ENCODE measurements at places on chromosomes 11 and 22.

DNA sequence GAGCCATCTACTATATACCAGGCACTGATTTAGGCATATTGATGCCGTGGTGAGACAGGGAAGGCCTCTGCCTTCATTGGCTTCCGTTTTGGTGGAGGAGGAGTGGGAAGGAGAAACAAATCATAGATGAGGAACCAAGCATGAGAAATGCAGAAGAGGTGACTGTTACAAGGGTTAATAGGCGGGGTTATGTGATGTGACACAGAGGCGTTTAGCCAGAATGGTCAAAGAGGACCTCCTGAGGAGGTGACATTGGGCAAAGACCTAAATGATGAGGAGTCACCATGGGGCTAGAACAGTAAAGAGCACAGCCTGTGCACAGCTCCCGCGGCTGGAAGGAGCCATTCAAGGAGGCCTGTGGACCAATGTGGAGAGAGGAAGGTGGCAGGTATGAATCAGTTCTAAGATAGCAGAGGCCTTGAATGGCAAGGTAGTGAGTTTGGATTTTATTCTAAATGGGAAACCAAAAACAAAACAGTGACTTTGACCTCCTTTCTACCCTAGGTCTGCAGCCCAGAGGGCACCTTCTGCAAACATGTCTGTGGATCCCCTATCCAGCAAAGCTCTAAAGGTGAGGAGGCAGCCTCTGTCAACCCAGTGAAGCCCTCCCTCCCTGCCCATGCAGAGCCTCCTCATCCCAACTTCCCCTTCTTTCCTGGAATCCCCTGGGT is 11.7 kb downstream of the MAFF start:
- DNase-seq: no peak

GRCh38 chr11:2574553-2575535 is 125.0 kb downstream of the KCNQ1OT1 start:
- DNase-seq: no peak

- no peak for DNase-seq
These were observed 55.2 kb downstream of the FLRT1 start for GRCh38 chr11:64090806-64091516.

GRCh38 chr11:72039856-72040401 is 40.4 kb downstream of the NUMA1 start:
- DNase-seq: no peak

- DNase-seq: no peak
These were observed 275.9 kb downstream of the TBC1D22A start for GRCh38 chr22:47038206-47038835.

- DNase-seq: no peak
These were observed 44.9 kb downstream of the LRRC32 start for GRCh38 chr11:76625472-76626186.

DNA sequence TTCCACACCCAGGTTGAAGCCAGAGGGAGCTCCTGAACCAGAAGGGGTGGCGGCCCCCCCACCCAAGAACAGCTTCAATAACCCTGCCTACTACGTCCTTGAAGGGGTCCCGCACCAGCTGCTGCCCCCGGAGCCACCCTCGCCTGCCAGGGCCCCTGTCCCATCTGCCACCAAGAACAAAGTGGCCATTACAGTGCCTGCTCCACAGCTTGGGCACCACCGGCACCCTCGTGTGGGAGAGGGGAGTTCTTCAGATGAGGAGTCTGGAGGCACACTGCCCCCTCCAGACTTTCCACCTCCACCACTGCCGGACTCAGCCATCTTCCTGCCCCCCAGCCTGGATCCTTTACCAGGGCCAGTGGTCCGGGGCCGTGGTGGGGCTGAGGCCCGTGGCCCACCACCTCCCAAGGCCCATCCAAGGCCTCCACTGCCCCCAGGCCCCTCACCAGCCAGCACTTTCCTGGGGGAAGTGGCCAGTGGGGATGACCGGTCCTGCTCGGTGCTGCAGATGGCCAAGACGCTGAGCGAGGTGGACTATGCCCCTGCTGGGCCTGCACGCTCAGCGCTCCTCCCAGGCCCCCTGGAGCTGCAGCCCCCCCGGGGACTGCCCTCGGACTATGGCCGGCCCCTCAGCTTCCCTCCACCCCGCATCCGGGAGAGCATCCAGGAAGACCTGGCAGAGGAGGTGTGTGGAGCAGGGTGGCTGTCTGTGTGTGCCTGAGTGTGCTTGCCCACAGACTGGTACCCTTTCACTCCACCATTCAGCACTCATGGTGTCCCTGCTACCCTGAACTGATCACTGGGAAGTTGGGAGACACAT is 6.7 kb downstream of the PHOX2A start:
- DNase-seq: no peak

- no peak for DNase-seq
These were observed 8.0 kb upstream of the PDGFB start for GRCh38 chr22:39252461-39253434.

- DNase-seq: no peak
These were observed 3.8 kb upstream of the TM7SF2 start for GRCh38 chr11:65107751-65108468.

- DNase-seq: no peak
These were observed 493.6 kb upstream of the FAT3 start for GRCh38 chr11:91731051-91731450.

DNA sequence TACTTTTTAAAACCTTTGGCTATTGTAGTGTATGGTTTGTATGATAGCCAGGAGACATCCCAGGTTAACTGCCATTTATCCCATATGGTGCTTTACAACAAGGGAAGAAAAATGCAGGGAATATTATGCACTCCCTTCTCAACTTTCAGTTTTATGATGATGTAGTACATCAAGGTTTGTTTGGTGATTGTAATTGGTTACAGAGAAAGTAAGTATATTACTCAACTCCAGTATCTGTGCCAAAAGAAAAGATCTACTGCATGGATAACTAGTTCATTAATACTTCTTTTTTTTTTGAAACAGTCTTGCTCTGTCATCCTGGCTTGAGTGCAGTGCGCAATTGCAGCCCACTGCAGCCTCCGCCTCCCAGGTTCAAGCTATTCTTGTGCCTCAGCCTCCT is 65.3 kb downstream of the BCL2L13 start:
- DNase-seq: no peak

GRCh38 chr11:16097543-16097942 is 258.8 kb downstream of the SOX6 start:
- no peak for DNase-seq

- DNase-seq: no peak
These were observed 105.7 kb downstream of the MICAL2 start for GRCh38 chr11:12216041-12216451.

DNA sequence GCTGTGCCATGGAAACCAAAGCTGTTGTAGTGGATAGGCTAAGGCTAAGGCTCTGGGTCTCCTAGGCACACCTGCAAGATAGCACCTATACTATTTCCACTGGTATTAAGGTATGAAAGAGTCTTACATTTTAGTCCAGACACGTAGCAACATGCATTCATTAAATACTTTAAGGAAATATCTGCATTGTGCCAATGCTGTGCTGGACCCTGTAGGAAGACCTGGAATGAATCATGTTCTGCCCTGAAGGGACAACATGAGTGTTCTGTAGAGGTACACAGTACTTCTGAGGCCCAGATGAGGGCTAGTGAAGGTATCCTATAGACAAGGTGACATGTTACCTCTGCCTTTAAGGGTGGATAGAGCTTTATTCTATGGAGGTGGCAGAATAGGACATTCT is 35.2 kb upstream of the RRM1 start:
- no peak for DNase-seq

DNA sequence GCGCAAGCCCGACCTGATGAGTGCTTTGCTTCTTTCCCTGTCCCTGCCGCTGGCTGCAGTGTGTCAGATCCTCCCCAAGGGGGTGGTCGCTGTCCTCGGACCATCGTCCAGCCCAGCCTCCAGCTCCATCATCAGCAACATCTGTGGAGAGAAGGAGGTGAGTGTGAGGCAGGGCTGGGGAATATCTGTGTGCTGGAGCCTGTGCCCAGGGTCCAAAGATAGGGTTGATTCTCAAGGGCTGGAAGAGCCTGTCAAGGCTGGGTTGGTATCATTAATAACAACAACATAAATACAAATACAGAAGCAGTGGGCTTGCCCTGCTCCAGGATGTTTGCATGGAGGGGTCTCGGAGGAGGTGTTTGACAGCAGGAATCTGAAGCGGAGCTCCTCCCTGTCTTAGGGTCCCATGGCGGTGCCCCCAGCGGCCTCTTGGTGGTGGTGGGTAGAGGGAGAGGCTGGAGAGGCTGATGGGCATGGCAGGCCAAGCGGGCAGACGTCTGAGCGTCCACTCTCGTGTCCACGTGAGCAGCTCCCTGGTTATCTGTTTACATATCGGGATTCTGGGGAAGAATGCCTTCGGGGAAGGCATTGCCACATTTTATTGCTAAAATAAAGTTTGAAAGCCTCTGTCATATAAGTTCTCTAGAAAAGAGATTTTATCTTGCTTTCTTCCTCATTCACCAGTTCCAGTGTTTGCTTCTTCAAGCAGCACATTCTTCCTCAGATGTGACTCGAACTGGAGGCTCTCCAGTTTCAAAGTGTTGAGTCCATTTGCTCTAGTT is 208.4 kb upstream of the TBCEL start:
- no peak for DNase-seq

DNA sequence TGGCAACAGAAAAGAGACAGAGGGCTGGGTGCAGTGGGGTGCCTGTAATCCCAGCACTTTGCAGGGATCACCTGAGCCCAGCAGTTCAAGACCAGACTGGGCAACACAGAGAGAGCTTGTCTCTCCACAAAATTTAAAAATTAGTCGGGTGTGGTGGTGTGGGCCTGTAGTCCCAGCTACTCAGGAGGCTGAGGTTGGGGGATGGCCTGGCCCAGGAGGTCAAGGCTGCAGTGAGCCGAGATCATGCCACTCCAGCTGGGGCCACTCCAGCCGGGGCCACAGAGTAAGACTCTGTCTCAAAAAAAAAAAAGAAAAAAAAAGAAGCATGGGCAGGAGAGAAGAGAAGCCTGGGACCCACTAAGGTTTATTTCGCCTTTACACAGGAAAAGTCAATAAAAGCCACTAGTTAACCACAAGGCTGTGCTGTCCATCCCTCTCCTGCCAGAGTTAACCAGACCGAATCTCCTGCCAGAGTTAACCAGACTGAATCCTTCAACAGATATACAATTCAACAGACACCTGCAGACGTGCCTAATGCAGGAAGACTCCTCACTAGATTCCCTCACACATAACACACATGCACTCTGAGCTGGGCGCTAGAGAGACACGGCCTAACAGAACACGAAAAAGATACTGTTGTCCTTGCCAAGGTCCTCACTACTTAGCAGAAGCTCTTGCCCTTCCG is 29.8 kb downstream of the MICAL3 start:
- no peak for DNase-seq

- no peak for DNase-seq
These were observed 1.1 kb upstream of the SLC35F2 start for GRCh38 chr11:107859459-107860239.

- DNase-seq: peak; percentile 76
These were observed 52.0 kb upstream of the THY1 start for GRCh38 chr11:119474682-119475596.

DNA sequence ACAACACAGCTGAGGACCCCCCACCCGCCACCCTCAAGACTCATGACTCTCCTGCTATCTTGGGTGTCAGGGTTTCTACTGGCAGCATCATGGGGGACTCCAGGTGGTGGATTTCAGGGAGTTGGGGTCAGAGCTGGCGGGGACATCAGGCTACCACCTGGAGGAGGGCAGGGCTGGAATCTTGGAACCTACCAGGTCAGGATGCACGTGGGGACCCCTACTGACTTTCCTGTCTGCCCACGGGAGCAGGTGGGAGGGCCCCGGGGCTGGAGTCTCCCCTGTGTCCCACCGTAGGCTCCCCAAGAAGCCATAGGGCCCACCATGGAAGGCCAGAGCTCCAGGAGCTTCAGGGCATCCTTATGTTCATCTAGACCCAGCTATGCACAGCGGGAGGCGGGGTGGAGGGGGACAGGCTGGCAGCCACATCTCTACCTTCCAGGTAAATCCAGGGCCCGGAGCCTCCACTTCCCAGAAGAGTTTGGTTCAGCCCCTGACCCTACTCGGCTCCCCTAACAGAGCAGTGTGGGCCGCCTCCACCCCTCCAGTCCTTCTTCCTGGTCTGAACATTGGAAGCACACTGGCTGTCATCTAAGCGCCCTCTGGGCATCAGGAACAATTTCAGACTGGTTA is 10.0 kb downstream of the SLC37A2 start:
- DNase-seq: no peak

GRCh38 chr11:27111896-27112295 is 71.3 kb downstream of the BBOX1 start:
- DNase-seq: no peak

DNA sequence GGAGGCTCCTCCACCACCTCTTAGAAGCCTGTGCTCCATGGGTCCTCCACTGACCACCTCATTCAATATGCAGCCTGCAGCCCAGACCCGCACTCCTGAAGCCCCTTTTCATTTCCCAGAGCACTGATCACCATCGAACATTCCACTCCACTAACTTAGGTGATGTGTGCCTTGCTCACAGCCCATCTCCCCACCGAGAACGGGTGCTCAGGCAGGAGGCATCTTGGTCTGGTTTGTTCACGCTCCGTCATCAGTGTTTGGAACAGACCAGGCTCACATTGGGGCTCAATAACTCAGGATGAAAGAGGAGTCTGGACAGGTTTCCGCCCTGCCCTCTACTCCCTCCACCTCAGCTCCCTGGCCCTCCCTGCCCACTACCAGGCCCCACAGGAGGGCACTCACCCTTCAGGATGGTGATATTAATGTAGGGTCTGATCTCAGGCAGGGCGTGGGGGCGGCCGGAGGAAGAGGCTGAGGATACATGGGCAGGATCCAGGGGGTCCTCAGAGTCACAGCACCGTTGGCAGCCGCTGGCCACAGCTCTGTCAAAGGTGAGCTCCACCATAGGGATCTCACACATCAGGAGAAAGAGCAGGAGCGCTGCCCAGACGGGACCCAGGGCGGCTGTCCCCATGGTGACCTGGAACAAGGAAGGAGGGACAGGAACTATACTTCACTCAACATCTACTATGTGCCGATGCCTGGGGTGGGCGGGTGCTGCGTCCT is 3.1 kb downstream of the C1QTNF6 start:
- no peak for DNase-seq

DNA sequence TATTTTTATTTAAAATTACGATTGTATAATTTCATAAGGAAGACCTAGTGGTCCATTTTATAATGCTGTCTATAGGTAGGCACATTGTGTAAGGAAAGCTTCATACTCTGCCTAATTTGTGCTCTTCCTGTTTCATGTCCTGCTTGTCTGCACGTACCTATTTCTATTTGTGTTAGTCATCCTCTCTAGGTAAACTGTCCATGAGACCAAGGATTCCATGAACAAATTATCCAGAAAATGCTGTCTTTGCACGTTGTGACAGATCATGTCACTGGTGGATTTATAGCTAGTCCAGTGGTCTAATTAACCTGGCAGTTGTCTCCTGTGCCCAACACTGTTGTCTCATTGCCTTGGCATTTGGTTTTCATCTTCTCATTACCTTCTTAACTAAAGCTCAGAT is 44.7 kb downstream of the DNAJC24 start:
- DNase-seq: no peak

- no peak for DNase-seq
These were observed 26.4 kb downstream of the CDKN1C start for GRCh38 chr11:2858995-2859698.

- DNase-seq: no peak
These were observed 218.8 kb upstream of the B3GAT1 start for GRCh38 chr11:134630861-134631260.
